CD8-positive, alpha-beta T cell (primary cell): ENCODE measurements at places on chromosomes 7 and 10. TPM values are rescaled to one million over a fixed set of nuclear protein-coding genes. Genes with fewer than 3 reads are reported as not detected.
A peak's percentile ranks its signal among the peaks of the same experiment; 100 is the strongest.

Gene TUBAL3
- not detected for total RNA-seq

Gene CYTH3
- total RNA-seq = 12.1 TPM

Gene LIPJ
- not detected for total RNA-seq

Gene EVX1
- not detected for total RNA-seq

Gene PCDH15
- not detected for total RNA-seq

GRCh38 chr10:11864727-11865126 is 41.6 kb downstream of the PROSER2 start:
- no peak for DNase-seq

GRCh38 chr10:78397786-78398185 is 364.1 kb downstream of the RPS24 start:
- DNase-seq = no peak

GRCh38 chr7:51927738-51928137 is 611.1 kb upstream of the COBL start:
- no peak for DNase-seq

GRCh38 chr7:93856323-93856722 is 34.2 kb downstream of the TFPI2 start:
- no peak for DNase-seq

DNA sequence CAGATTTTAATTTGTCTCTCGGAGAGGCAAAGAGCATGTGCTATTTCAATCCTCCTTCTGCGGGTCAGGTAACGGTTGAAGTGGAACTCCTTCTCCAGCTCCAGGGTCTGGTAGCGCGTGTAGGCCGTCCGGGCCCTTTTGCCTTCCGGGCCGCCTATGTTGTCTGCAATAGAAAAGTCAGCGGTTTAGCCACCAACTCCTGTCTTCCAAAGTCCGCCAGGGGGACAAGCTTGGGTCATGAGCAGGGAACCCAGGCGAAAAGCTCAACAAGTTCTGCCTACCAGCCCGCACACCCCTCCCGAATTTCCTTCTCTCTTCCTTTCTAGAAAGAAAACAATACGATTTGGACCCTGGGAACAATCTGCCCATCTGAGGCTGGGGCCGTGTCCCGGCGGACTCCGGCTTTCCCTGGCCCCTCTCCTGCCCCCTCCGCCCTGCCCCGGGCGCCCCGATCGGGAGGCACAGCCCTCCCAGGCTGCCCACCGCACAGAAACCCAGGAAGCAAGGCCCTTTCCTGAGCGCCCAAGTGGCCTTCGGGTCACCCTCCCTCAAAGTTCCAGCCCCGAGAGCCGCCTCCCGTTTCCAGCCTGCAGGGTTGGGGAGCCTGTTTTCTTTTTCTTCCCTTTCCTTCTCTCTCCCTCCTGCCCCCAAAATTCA is 1.4 kb downstream of the HOXA5 start:
- no peak for DNase-seq

DNA sequence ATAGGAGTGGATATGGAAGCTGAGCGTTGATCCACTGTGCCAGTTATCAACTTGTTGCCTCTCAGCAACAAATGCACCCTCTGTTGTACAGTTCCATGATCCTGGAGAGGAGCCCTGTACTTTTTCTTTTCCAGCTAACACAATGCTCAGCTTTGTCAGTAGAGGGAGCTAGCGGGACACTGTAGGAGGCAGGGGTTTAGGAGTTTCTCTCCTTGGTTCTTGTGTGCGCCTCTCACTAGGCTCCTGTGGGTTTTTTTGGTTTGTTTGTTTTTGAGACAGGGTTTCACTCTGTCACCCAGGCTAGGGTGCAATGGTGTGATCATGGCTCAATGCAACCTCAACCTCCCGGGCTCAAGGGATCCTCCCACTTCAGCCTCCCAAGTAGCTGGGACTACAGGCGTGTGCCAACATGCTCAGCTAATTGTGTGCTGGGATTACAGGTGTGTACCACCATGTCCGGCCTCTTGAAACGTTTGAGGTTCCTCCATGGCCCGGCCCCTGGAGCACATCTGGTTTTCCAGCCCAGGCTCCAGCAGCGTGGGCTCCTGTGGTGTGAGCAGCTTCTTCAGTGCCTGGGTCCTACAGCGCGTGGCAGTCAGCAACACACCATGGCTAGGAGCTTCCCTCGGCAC is 12.0 kb upstream of the MARVELD1 start:
- peak; percentile 59 for DNase-seq

DNA sequence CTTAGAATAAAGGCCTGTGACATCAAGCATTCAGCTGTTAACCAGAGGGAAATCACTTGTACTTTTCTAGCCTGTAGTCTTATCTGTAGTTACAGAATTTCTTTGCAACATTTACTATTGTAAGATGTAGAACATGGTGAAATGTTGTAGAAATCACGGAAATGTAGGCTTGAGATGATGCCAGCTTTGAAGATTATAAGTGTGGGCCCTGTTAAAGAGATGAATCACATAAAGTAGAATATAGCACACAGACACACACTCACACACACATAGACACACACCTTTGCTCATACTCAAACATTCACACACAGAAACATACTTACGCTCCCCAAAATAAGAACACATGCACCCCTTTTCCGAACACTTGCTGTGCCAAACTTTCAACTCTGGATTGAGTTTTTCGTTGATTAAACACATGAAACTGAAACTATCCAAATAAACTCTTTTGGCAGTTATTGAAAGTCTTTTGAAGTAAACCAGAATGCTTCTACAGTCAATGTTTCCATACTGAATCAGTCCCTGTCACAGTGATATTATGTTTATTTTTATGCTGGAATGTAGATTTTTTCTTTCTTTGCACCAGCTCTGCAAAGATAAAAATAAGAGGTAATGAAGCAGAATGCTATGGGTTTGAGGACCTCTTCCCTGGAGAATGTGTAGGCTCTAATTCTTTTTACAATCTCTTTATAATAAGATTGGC is 230.3 kb upstream of the MEOX2 start:
- no peak for DNase-seq

GRCh38 chr10:122499012-122499411 is 37.7 kb downstream of the HTRA1 start:
- no peak for DNase-seq

- DNase-seq = no peak
Observed at GRCh38 chr10:132810807-132811700, 25.1 kb upstream of the NKX6-2 start.

DNA sequence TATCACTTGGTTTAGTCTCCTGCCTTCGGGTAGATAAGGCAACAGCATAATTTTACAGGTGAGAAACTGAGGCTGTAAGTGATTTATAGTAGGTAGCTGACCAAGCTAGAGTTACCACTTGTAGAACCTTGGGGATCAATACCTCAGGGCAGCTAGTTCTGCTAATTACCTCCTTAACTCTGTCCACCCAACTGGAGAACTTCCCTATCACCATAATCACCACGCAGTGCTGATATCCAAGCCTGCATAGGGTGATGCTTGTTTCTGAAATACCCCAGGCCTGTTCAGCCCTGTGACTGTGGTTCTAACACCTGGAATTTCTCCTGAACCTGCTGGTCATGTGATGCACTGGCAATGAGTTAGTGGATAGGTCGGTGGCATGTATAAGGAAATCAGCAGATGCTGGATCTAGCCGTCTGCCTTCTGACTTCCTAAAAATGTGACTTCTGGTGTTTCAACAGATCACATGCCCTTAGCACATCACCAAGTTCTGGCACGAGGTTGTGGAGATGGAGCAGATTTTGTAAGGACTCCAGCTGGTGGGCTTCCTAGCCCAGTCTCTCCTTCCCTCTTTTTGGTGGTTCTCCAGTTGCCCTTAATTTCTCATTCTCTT is 15.3 kb downstream of the PLAU start:
- no peak for DNase-seq

DNA sequence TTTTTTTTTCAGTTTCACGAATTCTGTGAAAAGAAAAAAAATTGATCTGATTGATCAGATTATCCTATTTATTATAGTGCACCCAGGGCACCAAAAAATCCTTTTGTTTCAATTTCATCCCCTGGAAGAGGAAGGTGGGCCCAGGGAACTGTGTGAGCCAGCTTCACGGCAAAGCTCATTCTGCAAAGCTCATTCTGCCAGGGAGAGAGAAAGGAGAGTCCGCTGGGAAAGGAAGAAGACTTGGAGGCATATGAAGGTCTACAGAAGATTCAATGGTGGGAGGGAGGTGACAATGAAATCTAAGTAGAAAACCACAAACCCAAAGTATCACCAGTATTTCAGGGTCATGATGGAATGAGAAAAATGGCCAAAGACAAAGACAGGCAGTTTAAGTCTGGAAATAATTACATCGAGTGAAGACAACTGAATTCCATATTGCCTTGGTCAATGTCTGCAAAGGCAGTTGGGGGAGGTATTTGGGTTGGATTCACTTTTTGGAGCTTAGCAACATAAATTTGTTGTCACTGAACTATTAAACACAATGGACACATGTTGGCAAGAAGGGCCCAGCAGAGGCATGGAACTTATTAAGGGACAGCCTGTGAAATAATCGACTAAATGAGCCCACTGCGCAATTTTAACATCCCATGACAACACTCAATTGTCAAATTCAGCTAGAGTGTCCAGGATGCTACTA is 587.8 kb upstream of the MKI67 start:
- no peak for DNase-seq

DNA sequence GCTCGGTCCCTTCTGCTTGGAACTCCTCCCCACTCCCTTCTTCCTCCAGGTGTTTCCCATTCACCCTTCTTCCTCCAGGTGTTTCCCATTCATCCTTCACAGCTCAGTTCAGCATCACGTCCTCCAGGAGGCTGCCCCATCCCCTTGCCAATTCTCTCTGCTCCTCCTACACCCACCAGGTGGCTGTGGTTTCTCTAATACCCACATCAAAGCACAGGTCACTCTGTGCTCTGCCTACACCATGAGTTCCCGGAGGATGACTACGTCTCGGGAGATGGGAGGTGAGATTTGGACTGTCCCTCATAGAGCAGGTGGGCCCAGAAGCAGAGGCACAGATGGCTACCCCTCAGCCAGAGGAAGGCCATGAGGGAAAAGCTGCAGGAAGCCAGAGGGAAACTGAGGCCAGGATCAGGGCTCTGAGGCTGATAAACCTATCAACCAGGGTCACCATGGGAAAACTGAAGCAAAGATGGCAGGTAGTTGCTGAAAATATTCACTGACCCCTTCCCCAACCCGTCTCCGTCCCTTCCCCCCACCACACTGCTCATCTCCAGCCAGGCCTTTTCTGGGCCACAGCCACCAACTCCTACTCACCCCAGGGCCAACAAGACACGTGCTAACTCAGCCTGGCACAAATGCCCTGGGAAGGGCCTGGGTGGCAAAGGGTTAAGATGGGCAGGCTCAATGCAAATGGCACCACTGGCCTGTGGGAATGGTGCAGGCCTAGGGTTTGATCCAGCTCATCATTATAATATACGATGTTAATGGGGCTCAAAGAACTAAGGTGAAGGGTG is 56.6 kb upstream of the CPXM2 start:
- no peak for DNase-seq
